ENCODE measurements at places on chromosomes 1 and 21.

DNA sequence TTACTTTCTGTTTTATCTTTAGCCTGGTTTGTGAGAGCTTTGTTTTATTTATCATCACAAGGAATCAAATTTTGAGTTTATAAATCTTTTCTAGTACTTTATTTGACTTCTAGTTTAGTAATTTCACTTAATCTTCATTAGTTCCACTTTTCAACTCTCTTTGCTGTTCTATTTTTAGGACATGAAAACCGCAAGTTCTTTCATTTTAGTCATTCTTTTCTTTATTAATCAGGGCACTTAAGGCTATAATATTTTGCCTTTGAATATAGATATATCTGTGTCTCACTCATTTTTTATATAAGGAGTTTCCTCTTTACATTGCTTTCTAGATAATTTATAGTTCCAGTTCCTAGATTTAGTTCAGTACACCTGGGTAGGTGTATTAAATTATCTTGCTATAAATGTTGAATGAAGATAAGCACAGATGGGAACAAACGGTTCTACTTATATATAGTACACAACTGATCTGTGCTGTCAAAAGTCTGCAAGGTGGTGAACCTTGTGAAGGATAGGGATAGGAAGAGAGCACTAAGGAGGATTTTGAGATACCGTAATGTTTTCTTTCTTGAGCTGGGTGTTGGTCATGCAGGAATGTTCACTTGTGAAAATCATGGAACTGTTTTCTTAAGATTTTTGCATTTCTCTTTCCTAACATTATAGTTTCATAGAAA is 402.3 kb downstream of the RYR2 start:
- DNase-seq: no peak

- DNase-seq: no peak
Observed at GRCh38 chr1:19186001-19186400, 24.1 kb downstream of the UBR4 start.

DNA sequence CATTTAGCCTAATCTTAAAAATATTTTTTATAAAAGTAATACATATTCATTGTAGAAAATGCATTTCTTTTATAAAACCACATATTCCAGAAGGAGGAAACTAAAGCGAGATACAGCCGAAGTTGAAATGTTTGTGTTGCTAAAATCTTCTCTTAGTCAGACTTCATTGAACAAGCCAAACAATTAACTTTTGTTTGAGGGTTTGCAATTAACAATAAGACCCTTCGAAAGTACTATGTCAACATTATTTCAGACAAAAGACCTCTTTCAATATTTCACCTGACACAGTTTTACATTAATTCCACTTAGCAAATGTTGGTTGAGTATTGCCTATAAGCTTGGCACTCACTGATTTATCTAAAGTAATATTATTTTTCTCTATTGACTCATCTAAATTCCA is 354.0 kb upstream of the ADAMTS5 start:
- DNase-seq: no peak

DNA sequence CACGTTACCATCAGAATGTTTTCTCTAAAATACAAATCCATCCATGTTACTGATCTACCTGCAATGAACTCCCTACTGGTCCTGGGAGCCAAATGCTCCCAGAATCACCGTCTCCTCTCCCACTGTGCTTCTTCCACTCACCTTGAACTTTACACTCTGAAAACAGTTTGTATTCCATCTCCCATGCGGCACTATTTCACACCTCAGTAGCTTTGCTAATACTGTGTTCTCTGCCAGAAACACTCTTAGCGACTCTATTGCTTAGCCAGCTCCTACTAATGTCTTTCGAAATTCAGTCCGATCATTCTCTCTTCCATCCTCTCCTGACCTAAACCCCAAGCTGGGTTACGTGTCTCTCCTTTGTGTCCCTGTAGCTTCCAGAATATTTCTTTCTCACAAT is 284.4 kb upstream of the DUSP10 start:
- DNase-seq: no peak

GRCh38 chr1:115791816-115792215 is 23.3 kb upstream of the CASQ2 start:
- no peak for DNase-seq

Measured in stimulated activated CD8-positive, alpha-beta memory T cell treated with anti-CD3 and anti-CD28 coated beads, Interleukin-15, amount 100 ng/mL, for 24 hours (primary cell).